RPMI8226 (cell line): ENCODE measurements at places on chromosomes 12 and 14.

DNA sequence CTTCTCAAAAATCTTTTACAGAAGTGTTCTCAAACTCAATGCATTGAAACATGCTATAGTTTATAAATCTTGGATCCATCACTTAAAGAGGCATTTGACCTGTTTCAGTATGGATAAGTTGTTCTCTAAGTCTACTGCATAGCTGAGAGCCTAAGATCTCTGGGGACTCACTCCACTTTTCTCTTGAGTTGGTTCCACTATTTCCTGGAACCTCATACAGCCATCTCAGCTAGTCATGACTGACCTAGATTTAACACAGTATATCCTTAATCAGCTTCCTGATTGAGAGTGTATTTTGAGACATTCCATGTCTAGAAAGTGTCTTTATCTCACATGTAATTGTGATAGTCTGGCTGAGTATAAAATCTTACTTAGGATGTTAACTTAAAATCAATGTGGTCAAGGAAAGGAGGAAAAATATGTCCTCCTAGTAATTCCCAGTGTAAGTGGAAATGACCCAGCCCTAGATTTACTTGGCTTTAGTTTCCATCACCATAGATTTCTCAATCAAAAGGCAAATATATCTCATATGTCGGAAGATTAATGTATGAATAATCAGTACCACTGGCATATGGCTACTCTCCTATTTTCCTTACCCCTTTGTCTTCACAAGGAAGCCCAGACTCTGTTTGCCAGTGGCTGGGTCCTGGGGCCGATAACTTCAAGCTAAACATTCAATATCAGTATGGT lies 61.9 kb downstream of the KICS2 start:
- DNase-seq, result no peak

GRCh38 chr12:28570811-28571210 lies 380.6 kb downstream of the CCDC91 start:
- DNase-seq, result no peak

- DNase-seq, result peak; percentile 2
Observed at GRCh38 chr12:59803735-59804134, 207.9 kb downstream of the SLC16A7 start.

DNA sequence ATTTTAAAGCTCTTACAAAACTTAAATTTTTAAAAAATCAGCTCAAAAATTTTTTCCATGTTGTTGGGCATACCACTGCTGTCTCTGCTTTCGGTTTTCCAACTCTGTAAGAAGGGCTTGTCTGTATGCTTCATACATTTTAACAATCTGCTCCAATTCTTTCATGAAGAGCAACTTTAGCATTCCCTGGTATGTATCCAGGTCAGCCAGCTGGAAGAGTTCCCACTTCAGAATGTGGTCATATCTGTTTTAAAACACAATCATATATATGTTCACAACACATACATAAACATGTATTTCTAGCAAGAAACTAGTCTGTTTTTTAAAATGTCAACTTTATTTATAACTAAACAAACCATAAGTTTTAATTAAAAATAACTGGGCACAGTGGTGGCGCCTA lies 33.0 kb downstream of the SAV1 start:
- no peak for DNase-seq

- no peak for DNase-seq
Observed at GRCh38 chr14:73780896-73781295, 66.7 kb upstream of the PNMA1 start.

DNA sequence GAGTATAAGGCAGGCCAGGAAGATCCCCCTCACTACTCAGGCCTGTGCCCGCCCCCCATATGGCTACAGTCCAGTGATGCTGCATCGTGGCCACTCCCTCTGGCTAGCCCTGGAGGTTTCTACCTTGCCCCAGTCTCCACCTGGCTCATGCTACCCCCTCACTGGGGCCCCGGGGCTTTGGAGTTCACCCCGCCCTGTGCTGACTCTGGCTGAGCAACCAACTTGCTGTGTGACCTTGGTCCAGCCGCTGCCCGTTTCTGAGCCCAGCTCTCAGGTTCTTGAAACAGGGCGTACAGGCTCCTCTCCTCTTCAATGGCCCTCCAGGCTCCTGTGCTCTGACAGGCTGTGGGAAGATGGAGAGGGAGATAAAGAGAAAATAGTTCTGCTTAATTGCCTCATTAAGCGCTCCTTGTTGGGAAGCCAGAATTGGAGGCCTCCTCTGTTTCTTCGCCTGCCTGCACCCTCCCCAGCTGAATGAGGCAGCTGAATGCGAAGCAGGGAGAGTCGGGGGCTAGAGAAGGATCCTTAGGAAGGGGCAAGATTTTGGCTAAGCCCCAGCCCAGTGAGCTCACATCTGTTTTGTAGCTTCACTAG lies 138.2 kb upstream of the NCOR2 start:
- no peak for DNase-seq
